ENCODE measurements at places on chromosomes 16 and 17.

DNA sequence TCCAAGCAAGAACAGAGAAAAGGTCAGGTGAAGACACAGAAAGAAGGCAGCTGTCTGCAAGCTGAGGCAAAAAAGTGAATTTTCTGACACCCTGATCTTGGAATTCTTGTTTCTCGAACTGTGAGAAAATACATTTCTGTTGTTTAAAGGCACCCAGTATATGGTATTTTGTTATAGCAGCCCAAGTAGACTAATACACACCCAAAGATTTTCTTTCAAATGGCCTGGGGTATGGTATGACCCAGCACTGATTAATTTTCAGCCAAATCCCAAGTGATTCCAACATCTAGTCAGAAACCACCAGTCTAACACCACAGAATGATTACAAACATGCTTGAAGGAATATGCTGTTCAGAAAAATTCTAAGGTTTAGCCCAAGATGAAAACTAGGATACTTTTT, 36.8 kb downstream of the TRIM37 start:
- DNase-seq, result no peak

DNA sequence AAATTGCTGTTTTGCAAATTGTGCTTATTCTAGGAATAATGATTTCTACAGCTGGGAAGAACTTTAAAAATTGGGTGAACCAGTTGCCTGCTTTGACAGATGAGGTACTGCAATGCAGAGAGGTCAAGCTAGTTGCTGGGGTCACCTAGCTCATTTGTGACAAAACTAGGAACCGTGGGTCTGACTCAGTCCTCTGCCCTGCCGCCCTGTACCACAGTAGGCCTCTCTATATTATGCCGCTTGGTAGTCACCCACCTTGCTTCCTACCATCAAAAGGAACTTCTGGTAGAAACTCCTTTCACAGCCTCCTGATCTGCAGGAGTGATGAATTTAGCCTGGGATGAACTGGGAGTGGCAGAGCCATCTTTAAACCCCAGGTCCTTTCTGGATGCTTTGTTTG, 105.7 kb downstream of the PITPNC1 start:
- no peak for DNase-seq

DNA sequence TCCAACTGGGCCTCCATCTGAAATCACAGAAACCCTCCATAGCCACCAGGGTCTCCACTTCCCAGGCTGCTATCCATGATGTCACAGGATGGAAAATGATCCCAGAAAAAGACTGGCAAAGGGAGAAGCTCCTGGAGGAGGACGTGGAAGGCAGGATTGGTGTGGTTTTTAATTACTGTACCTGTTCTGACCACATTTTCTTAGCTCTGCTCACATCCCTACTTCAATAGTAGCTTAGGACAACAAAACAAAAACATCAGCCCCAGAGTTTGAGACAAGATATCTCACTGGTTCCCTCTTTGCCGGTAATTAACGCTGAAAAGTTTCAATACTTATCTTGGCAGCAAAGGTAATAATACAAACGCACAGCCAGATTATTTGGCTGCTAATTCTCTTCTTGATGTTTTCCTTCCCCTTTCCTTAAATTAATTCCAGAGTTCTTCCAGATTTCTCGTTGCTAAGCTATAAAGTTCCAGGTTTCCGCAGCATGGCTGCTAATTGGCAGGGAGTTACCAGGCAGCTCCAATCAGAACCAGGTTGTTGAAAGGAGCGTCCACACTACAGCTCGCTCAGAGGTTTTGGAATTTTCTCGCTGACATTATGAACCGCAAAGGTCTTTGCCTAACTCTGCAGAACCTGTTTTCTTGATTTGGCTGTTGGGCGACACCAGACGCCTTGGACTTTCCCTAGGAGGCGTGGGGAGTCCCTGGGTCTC, 263.4 kb downstream of the MRTFB start:
- DNase-seq, result peak; percentile 76

DNA sequence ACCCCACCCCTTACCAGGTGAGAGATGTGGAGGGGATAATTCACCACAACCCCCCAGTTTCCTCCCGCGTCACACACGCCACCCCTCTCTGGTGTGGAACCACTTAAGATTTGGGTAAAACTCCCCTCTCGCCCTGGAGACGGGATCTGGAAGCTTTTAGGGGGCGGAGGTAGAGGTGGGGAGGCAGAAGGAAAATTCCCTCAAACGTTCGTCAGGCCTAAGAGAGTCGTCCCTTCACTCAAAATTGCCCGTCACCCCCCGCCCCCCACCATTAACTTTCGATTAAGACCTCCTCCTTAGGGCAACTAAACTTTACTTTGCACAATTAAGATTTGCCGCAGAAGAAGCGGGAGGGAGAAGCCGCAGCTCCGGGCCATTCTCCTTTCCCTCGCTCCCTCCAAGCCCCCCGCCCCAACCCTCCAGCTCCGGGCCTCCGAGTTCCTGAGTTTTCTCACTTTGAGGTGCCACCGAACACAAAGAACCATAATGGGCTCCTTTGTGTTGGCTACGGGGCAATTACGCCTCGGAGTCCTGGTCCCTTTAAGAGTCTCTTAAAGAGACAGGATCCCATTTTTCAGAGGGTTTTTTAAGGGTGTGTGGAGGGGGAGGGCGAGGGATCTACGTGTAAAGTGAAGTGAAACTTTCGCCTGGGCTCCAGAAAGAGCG, 985 bp upstream of the FZD2 start:
- peak; percentile 67 for DNase-seq

DNA sequence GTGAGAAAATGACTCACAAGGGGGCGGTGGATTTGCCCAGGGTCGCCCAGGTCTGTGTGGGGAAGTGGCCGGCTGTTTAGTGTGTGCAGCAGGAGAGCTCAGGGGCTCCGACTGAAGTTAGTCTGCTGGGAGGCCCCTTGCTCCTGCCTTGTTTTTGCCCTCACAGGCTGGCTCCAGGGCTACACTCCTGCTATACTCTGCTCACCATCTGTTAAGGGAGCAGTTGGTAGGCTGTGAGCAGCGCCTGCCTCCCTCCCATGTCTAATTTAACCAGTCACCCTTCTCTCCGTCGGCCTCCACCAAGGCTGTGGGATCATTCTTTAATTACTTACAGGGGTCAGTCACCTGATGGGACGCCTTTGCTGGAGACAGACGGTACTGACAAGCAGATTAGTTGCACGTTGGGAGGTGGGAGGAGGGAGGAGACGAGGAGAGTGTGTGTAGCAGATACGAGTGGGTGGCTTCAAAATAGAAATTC, 35.5 kb downstream of the KSR1 start:
- no peak for DNase-seq

GRCh38 chr16:5036228-5037156, 2.8 kb upstream of the NAGPA start:
- no peak for DNase-seq
